ENCODE measurements at places on chromosomes 1 and 21.

DNA sequence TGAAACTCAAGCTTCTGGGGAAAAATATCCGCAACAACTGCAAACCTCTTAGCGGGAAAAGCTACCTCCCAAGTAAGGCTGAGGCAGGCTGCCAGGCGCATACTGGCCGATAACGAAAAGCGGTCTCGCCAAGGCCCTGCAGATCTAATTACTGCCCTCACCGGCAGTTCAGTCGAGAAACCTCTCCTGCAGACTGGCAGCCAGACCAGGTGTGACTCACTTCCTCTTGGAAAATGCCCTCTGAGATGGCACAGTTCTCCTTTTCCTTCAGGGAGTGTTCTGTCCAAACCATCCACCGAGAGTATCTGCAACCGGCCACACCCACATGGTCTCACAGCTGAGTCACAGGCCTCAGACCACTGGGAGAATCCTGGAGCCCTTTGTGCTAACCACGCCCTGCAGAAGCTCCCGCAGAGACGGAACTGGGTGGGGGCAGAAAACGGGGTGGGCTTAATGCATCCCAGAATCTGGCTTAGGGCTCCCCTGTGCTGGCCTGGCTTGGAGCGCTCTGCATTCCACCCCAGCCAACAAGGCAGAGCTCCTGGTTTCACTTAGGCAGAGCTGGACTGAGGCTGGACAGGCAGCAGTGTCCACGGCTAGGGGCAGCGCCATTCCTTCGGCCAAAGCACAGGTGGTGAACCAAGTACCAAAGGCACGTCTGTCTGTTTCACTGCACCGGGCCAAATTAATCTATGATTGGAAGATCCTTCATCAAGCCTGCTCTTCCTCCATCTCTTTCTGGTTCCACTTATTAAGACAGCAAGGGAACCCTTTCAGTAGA, 1.2 kb downstream of the S100A10 start:
- DNase-seq: peak; percentile 98

DNA sequence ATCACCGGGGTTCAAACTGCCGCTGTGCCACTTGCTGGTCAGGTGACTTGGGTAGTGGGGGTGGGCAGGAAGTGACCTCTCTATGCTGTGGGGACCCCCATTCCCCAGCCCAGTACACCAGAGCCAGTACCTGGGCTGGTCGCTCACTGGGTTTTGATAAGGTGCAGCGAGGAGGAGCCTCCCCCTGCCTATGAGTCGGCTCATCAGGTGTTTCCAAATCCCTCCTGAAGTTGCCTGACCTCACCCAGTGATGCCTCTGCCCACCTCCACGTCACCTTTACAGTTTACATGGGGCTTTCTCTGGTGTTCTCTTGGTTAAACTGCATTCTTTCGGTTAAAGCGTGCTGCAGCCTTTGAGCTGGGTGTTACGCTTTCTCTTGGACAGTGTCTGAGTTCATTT, 58.2 kb downstream of the ARHGEF10L start:
- no peak for DNase-seq

DNA sequence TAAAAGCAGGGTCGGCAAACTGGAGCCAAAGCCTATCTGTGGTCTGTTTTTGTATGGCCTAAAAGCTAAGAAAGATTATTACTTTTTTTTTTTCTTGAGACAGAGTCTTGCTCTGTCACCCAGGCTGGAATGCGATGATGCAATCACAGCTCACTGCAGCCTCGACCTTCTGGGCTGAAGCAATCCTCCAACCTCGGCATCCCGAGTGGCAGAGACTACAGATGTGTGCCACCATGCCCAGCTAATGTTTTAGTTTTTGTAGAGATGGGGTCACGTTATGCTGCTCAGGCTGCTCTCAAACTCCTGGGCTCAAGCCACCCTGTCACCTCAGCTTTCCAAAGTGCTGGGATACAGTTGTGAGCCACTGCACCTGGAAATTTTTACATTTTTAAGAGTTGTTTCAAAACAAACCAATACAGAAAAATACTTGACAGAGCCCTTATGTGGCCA, 6.5 kb upstream of the GLRX2 start:
- no peak for DNase-seq

GRCh38 chr1:112320058-112320457, 76.0 kb upstream of the CTTNBP2NL start:
- no peak for DNase-seq

GRCh38 chr1:248805876-248806275, 19.8 kb downstream of the SH3BP5L start:
- DNase-seq: no peak

- DNase-seq: no peak
Measured at GRCh38 chr1:169361281-169361680, 6.3 kb downstream of the NME7 start.

GRCh38 chr1:53071167-53071865, 9.3 kb downstream of the PODN start:
- DNase-seq: no peak

All from A549 (cell line).